ENCODE measurements at places on chromosomes 3 and 15. TPM values are rescaled to one million over a fixed set of nuclear protein-coding genes. Genes with fewer than 3 reads are reported as not detected.

The KBTBD12 gene
- total RNA-seq: not detected

The C3orf85 gene
- total RNA-seq: not detected

DNA sequence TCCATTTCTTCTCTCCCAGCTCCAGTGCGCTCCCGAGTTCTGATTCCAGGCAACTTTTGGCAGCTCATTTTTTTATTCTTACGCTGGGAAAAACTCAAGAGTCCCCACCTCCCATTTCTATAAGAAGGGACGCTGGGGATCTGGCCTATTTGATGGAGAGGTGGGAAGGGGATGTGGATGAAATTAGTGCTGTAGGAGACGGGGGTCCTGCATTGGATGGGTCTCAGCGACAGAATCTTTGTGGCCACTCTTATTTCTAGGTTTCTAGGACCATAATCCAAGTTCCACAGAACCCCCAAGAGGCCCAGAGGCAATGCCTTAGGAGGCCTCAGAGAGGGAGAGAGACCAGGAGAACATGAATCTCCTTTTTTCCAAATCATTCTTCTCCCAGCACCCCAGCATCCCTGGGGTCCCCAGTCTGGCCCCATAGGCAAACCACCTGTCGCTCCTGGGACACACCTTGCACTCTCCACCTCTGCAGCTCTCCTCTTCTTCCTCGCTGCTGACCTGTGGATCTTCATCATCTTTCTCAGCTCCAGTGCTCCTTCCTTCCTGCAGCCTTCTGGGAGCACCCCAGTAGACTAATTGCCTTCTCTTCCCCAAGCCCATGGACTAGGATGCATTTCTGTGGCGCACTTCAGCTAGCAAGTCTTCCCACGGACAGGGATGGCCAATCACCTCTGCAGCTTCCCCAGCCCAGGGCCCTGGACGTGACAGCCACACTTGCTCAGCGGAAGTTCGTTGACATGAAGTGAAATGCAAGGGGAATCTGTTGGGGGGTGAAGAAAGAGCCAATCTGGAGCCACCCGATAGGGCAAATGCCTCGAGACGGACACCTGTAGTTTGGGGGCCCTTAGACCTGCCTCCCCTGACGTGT lies 100.1 kb upstream of the ALDH1A3 start:
- H3K4me1 ChIP-seq: peaks cover 18% of the 10 kb centered on the region
- H3K36me3 ChIP-seq: no peaks in the 10 kb centered on the region
- H3K4me3 ChIP-seq: no peak overlapping the region
- no peaks in the 10 kb centered on the region for H3K27me3 ChIP-seq
- no peak for DNase-seq

GRCh38 chr3:164752812-164753211 lies 325.5 kb downstream of the SI start:
- no peak overlapping the region for H3K27ac ChIP-seq
- DNase-seq: no peak
- H3K4me1 ChIP-seq: no peaks in the 10 kb centered on the region
- H3K4me3 ChIP-seq: no peak overlapping the region
- H3K36me3 ChIP-seq: no peaks in the 10 kb centered on the region

DNA sequence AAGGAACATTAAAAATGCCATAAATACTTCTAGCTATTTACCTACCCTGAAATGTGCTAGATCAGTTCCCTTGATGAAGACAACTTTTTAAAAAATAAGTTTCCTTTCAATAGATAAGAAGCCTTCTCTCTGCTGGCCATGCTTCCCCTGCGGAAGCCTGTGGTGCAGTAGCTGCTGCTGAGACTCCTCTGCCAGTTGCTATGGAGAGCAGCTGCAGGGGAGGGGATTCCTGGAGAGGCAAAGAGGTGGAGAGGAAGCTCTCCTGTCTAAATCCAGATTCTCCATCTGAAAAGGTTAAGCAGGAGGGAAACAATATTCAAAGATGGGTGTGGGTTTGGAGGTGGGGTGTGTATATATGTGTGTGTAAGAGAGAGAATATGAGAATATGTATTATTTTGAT lies 69.8 kb upstream of the BFSP2 start:
- H3K27me3 ChIP-seq: 0 out of 2 replicates have a peak, but pooled peaks cover 4% of the 10 kb centered on the region
- H3K4me3 ChIP-seq: no peak overlapping the region
- H3K27ac ChIP-seq: no peak overlapping the region
- no peaks in the 10 kb centered on the region for H3K36me3 ChIP-seq
- H3K4me1 ChIP-seq: no peaks in the 10 kb centered on the region

- H3K36me3 ChIP-seq: no peaks in the 10 kb centered on the region
- no peaks in the 10 kb centered on the region for H3K27me3 ChIP-seq
- peak; percentile 79 for DNase-seq
- peak overlapping the region; percentile 89 for H3K27ac ChIP-seq
- peak overlapping the region; percentile 63 for H3K4me3 ChIP-seq
Observed at GRCh38 chr3:11642431-11643191, 1.1 kb downstream of the VGLL4 start.

DNA sequence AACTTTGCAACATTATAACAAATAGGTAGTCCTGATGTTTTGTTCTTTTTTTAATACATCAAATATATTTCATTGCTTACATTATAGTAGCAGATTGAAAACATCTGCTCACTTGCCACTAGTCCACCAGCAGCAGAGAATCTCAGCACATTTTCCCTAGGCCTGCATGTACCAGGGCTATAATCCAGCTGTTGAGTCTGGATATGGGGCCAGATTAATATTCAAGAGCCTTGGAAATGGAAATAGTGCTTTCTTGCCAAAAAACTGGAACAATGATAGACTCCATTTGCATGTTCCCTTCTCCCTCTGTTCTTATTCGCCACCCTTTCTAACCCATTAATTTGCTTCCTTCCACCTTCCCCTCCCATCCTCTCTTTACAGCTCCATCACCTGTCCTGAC lies 288.0 kb downstream of the EPHA3 start:
- H3K27ac ChIP-seq: no peak overlapping the region
- H3K27me3 ChIP-seq: no peaks in the 10 kb centered on the region
- no peak overlapping the region for H3K4me3 ChIP-seq
- no peaks in the 10 kb centered on the region for H3K4me1 ChIP-seq

GRCh38 chr3:186483611-186484340 lies 60.4 kb downstream of the CRYGS start:
- DNase-seq: no peak
- H3K4me3 ChIP-seq: no peak overlapping the region
- H3K36me3 ChIP-seq: no peaks in the 10 kb centered on the region
- peaks cover 10% of the 10 kb centered on the region for H3K27me3 ChIP-seq
- H3K27ac ChIP-seq: no peak overlapping the region

GRCh38 chr3:87503900-87504498 lies 227.6 kb upstream of the POU1F1 start:
- no peak overlapping the region for H3K27ac ChIP-seq
- H3K27me3 ChIP-seq: no peaks in the 10 kb centered on the region
- no peak for DNase-seq
- H3K36me3 ChIP-seq: no peaks in the 10 kb centered on the region

DNA sequence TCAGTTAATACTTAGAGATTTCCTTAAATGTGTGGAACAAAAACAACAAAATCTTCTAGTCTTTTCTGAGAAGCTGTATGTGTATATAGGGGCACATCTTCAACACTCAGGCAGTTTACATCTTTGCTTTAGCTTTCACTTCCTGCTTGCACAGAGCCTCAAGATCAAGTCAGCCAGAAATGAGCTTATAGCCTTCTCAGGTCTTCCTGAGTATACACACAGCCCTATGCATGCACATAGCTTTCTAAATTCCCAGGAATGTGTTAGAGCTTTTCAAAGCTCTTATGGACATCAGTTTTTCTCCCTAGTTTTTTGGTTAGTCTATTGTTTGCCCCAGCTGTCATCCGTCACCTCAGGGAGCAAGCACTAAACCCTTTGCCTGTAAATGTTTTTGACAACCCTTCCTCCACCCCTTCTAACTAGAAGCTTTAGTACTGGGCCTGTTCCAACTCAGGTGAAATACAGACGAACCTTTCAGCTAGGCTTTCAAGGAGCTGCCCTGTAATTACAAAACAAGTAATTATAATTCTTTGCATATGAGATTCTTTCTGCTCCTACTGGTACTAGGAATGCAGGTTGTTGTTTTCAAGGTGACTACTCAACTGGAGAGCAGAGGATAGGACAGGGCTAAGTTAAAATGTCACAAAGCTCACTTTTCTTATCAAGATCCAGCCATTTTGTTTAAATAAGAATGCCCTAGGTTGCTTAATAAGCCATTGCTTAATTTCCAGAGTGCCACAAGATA lies 22.6 kb upstream of the MTMR10 start:
- H3K4me3 ChIP-seq: no peak overlapping the region
- no peaks in the 10 kb centered on the region for H3K4me1 ChIP-seq
- DNase-seq: no peak
- H3K36me3 ChIP-seq: no peaks in the 10 kb centered on the region

DNA sequence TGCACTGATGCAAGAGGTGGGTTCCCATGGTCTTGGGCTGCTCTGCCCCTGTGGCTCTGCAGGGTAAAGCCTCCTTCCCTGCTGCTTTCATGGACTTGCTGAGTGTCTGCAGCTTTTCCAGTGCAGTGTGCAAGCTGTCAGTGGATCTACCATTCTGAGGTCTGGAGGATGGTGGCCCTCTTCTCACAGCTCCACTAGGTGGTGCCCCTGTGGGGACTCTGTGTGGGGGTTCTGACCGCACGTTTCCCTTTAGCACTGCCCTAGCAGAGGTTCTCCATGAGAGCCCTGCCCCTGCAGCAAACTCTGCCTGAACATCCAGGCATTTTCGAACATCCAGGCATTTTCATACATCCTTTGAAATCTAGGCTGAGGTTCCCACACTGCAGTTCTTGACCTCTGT lies 329.8 kb upstream of the NAALADL2 start:
- no peaks in the 10 kb centered on the region for H3K36me3 ChIP-seq
- DNase-seq: no peak
- H3K27ac ChIP-seq: no peak overlapping the region

DNA sequence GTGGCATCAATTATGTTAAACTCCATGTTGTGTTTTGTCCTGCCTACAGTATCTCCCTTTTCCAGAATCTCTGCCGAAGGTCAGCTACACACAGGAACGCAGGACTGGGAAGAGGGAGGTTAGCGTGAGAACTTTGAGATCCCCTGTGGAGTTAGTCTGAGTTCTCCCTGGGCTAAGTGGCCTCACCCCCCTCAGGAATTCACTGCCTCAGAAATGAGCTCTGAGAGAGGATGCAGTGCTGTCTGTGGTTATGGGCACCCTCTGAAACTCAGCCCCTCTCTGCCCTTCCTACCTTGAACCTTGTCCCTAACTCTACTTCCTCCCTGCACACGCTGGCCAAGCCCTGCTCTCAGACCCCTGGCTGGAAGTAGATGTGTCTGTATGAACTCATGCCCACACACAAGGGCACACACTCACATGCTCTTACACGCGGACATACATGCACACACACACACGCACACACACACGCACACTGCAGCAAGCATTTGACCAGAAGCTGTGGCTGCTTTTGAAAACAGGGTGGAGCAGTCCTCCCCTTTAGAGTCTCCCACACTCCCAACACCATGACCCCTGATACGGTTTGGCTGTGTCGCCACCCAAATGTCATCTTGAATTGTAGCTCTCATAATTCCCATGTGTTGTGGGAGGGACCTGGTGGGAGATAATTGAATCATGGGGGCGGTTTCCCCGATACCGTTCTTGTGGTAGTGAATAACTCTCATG lies 5.3 kb upstream of the VIPR1 start:
- 0 out of 2 replicates have a peak overlapping the region, but pooled peaks have one; percentile 15 for H3K4me3 ChIP-seq
- DNase-seq: peak; percentile 49
- H3K27me3 ChIP-seq: peaks cover 9% of the 10 kb centered on the region

- H3K36me3 ChIP-seq: no peaks in the 10 kb centered on the region
- no peak overlapping the region for H3K4me3 ChIP-seq
- H3K4me1 ChIP-seq: peaks cover 1% of the 10 kb centered on the region
- H3K27ac ChIP-seq: no peak overlapping the region
Observed at GRCh38 chr3:80238152-80238551, 470.4 kb upstream of the ROBO1 start.

All from SJSA1 (cell line).